Endothelial cell of umbilical vein (primary cell): ENCODE measurements at places on chromosomes 6 and 20. TPM values are rescaled to one million over a fixed set of nuclear protein-coding genes. Genes with fewer than 3 reads are reported as not detected.

Gene HECA
- 16.7 and 18.2 TPM in 2 replicates for total RNA-seq

Gene SPAG4
- 3.7 and 7.2 TPM in 2 replicates for total RNA-seq

Gene TNXB
- 2.7 and 3.2 TPM in 2 replicates for total RNA-seq

Gene OSTM1
- 26.4 and 27.8 TPM in 2 replicates for total RNA-seq

Gene NOX3
- not detected in 2 replicates for total RNA-seq

Gene DOK5
- 5.7 and 14.2 TPM in 2 replicates for total RNA-seq

Gene RAB44
- total RNA-seq = 0.11 TPM in 1 of 2 replicates, not detected in the other

Gene NR2E1
- total RNA-seq = not detected in 2 replicates

Gene CUTA
- total RNA-seq = 133 TPM in 2 replicates

DNA sequence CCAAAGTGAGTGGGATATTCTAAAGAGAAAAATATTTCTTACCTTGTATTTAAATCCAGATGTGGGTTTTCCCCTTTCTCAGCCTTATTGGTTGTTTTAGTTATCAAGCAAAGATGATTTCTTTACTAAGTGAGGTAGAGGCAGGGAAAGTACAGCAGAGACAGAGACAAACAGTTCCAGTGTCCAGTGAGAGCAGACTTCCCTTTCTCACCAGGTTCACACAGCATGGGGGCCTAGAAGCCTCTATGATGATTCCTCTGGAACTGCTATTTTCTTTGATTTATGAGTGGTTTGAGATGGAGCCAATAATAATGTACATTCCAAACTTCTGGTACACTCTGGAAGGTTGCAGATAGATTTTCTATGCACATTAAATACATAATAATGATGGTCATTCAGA is 234.0 kb upstream of the MARCKS start:
- no peak for DNase-seq

GRCh38 chr6:65161661-65162060 is 545.4 kb downstream of the EYS start:
- DNase-seq = no peak

GRCh38 chr6:184161-184700 is 108.1 kb upstream of the DUSP22 start:
- DNase-seq = no peak

- DNase-seq = no peak
These were observed 95.6 kb downstream of the SNX5 start for GRCh38 chr20:17872959-17873358.

DNA sequence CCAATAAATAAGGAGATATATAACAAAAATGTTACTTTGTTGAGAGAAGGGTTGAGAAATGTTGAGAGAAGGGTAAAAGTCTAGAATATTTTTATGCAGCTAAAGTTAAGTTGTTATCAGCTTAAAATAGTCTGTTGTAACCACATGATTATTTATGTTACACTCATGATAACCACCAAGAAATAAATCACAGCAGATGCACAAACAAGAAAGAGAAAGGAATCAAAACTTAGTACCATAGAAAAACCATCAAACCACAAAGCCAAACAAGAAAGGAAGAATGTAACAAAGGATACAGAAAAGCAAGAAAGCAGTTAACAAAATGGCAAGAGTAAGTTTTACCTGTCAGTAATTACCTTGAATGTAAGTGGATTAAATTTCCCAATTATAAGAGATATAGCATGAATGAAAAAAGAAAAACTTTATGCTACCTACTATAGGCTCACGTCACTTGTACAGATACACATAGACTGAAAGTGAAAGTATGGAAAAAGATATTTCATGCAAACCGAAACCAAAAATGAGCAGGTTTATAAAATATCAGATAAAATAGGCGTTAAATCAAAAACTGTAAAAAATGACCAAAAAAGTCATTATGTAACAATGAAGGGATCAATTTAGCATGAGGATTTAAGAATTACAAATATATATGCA is 93.6 kb downstream of the STXBP5 start:
- DNase-seq = no peak

DNA sequence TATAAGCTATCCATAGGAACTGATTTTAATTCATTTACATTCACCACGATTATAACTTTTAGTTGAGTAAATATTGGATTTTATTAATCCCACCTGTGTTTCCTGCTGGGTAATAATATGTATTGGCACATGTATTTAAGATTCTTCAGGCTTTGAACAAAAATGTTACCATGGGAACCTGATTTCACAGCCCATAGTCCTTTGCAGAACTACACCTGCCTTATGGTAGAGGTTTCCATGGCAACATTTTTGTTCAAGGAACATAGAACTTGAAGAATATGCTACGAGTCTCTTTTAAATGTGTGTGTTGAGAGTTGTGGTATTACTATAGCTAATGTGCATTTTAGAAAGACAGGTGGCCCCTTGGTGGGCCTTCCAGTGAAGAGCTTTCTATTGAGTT is 317.4 kb downstream of the SAMD5 start:
- no peak for DNase-seq

DNA sequence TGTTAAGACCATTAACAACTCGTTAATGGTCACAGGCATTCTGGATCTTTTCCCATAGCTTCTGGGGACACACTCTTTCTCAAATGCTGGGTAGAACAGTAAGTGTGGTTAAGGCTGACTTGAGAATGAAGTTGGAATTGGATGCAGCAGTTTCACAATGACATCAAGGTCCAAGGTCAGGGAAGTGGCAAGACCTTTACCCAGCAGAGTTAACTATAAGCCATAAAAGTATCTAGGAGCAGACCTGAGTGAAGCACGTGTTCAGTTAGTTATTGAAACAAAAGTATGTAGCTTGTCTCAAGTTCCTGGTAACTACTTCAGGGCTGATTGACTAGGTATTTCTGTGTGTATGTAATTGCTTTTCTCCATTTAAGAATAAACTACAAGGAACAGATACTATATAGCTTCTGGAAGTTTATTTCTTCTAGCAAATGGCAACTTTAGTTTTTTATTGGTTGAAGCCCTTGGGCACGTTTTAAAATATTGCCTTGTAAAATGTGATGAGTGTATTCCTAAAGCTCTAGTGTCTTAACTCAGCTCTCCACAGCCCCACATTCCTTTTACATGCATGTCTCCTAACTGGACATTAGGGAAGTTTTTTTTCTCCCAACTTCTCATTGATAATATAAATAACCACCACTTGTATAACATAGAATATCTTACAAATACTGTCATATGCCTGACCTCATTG is 479.0 kb upstream of the CITED2 start:
- no peak for DNase-seq

DNA sequence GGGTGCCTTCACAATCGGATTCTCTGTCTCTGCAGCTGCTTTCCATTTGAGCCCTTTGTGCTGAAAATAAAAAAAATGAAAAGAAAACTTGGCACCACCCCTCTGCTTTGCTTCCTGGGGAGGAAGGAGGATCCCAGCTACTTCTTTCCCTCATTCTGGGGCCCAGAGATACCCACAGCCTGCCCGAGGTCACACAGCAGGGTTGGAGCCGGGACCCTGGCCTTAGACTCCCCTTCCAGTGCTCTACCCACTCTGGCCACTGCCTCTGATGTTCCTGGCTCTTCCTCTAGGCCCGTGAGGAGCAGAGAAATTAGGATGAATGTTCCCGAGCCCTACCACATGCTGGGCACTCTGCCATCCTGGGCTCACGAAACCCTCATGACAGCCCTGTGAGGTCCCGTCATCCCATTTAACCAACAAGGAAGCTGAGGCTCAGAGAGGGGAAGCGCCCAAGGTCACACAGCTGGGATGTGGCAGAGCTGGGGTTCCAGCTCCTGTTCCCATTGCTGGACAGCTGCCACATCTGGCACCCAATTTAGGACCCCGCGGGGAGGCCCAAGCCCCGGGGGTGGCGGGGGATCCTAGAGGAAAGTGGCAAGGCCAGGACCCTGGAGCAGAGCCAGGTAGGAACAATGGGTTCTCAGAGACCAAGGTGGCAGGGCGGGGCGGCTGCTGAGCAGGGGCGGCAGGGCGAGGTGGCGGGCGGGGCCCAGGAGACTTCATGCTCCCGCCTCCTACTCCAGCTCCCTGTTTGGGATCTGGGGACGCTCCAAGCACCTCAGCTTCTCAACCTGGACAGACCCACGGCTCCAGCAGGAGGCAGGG is 76.6 kb downstream of the CEBPB start:
- DNase-seq = no peak

DNA sequence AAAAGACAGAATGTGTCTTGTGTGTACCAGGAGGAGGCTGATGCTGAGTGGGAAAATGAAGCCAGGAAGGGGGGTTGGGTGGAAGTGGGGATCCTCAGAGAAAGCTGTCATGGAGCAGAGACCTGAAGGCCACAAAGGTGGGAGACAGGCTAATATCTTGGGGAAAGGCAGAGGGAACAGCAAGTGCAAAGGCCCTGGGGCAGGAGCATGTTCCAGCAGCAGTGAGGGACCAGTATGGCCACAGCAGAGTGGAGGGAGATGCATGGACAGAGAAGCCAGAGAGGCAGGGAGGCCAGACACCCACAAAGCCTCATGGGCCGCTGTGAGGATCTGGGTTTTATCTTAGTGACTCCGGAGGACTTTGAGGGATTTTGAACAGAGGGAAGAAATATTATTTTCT is 254.2 kb upstream of the SULF2 start:
- DNase-seq = no peak

DNA sequence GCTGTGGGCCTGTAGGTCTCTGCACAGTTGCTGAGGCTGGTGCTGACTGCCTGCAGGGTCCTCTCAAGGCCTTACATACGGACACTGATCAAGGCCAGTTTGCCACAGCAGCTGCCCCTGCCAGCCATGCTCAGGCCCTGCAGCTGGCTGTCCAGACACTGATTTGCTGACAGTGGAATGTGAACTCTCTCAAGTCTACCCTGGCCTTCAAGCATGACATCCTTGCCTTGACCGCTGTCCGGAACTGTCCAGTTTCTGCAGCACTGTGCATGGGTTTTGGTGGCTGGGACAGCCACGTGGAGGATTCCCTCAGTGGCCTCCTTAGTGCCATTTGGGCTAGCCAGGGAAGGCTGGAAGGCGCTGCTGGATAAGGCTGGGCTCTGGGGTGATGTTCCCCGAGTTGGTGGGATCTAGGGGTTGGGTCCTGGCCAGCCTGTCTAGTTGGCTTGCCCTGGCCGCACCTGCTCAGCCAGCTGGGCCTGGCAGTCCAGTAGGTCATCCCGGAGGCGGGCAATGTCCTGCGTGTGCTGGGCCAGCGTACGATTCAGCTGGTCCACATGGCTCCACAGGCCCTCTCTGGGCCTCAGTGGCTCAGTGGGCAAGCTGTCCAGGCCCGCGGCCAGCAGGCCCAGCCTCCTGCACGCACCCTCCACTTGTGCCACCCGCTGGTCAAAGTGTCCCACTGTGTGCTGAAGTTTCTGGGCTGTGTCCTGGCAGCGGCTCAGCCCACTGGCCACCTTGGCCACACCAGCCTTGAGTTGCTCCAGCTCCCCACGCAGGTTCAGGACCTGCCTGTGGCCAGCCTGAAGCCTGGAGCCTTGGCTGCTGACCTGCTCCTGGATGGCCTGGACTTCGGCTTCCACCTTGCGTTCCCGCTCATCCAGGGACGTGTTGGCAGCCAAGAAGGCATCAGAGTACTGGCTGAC is 5.5 kb downstream of the EMILIN3 start:
- no peak for DNase-seq

GRCh38 chr6:46828939-46829338 is 35.8 kb downstream of the MEP1A start:
- no peak for DNase-seq

- DNase-seq = no peak
These were observed 387.1 kb upstream of the JARID2 start for GRCh38 chr6:14858808-14859207.

- DNase-seq = peak; percentile 87
These were observed 71.8 kb downstream of the ARHGAP18 start for GRCh38 chr6:129638055-129638684.

DNA sequence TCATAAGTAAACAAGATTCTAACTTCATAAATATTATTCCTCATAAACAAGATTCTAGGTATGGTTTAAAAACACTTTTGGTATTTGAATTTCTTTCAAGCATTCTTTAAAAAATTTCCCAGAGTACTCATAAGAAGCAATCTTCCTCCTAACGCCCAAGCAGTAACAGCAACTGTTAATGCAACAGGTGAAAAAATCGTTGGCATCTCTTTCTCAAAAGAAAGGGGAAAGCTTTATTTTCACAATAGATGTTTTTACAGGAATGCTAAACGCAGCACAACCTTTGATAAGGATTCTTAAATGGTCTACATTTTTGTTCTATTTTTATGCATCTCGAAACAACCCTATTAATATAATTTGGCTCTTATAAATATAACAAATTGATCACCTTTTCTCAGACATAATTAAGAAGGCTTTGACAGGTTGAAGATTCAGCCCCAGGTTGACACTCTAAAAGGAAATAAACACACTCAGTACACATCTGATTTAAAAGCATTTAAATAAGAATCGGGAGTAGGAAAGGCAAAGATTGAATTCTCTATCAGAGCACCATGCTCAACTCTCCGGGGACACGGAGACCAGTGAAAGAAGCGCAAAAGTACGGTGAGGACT is 634 bp downstream of the AHI1 start:
- DNase-seq = no peak

DNA sequence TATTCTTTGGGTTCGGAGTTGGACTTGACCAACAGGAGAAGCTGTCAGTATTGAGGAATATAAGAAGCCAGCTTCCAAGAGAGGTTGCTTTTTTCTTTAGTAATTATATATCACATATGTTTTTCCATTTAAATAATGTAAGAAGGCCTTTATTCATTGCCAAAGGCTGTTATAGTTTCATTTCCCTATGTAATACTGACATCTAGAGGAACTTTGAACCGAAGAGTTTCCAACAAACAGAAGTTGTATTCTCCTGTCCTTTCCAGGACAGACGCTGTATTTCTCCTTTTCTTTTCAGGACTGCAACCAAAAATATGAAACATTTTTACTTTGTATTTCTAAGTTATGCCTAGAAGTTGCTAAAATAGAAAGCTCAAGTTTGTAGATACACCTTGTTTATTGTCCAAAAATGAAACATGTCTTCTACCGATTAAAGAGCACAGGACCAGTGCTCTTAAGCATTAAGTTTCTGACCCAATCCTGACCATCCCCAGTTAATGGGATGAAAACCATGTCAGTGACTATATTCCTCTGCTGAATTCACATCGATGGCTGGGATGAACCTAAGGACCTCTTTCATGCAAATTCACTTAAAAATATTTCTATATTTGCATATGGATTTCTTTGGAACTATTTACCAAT is 55.1 kb downstream of the MYLK4 start:
- DNase-seq = peak; percentile 55

DNA sequence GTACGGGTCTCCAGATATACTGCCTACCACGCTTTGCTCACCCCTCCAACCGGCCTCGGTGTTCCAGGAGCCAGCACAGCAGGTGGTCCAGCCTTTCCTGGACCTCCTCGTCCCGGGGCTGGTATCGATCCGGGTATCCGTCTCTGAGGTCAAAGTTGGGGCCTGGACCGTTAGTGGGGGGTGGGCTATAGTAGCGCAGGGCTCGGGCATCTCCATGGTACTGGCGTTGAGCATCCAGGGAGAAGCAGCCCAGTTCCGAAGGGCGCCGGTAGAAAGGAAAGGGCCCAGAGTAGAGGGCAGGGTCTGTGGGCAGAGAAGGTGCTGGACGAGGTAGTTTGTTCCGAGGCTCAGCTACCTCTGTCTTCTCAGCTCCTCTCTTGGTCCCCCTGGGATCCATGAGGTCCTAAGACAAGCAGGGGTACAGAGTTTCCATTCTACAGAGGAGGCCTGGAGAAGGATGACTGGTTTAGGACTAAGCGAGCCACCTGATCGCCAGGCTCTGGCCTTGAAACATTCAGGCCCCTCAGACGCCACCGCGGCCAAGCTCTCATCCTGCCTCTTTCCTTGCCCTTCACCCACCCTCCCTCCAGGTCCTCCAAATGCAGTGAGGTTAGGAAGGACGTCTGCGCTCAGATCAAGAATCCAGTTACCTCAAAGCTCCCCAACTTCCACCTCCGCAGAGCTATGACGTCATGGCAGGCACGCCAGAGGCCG is 502 bp downstream of the DXO start:
- no peak for DNase-seq

- DNase-seq = no peak
These were observed 25.7 kb downstream of the TPX2 start for GRCh38 chr20:31764641-31765305.
